Activated B cell treated with CpG ODN at 0.5 μM for 24 hours (primary cell): ENCODE measurements at places on chromosomes 3 and 15.

- DNase-seq, result no peak
These were observed 3.3 kb downstream of the CHRD start for GRCh38 chr3:184383033-184383740.

- no peak for DNase-seq
These were observed 63.6 kb downstream of the KBTBD12 start for GRCh38 chr3:127978636-127979035.

- no peak for DNase-seq
These were observed 43.0 kb upstream of the CACNA2D3 start for GRCh38 chr3:54079314-54079713.

GRCh38 chr15:23472678-23473077 is 25.6 kb upstream of the GOLGA6L2 start:
- DNase-seq, result no peak

GRCh38 chr15:40594429-40594836 is 384 bp downstream of the KNL1 start:
- no peak for DNase-seq

- DNase-seq, result no peak
These were observed 162.5 kb downstream of the C3orf38 start for GRCh38 chr3:88312256-88312655.

- DNase-seq, result no peak
These were observed 8.1 kb downstream of the SLC33A1 start for GRCh38 chr3:155846119-155846518.

GRCh38 chr3:59542276-59542675 is 492.5 kb upstream of the CFAP20DC start:
- no peak for DNase-seq

GRCh38 chr15:32880642-32881041 is 162.8 kb downstream of the GREM1 start:
- DNase-seq, result no peak
